ENCODE measurements at places on chromosomes 4 and X.

DNA sequence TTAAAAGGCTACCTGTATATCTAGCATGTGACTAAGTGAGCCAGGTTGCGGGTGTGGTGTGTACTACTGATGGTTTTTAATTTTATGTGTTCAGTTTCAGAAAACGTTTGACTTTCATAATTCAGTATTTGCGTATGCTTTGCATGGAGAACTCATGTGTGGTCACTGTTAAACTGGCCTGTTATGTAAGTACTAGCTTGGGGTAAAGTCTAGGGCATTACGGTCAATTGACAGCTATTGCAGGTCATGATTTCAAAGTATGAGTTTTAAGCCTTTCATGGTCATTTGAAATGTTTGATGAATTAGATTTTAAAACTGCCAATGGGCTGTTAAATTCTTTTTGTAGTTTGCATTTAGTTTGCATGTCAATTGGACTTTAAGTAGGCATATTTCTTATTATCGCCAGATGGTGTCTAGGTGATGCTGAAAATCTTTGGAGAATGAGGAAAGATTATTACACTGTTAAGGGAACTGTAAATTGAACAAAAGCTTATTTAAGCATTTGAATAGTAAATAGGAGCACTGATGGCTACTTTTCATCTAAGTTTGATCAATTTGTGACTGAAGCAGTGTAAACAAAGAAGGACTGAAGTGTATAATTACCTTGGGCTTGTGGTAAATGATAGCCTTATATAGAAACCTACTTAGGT, 563.4 kb downstream of the DACH2 start:
- DNase-seq: no peak

DNA sequence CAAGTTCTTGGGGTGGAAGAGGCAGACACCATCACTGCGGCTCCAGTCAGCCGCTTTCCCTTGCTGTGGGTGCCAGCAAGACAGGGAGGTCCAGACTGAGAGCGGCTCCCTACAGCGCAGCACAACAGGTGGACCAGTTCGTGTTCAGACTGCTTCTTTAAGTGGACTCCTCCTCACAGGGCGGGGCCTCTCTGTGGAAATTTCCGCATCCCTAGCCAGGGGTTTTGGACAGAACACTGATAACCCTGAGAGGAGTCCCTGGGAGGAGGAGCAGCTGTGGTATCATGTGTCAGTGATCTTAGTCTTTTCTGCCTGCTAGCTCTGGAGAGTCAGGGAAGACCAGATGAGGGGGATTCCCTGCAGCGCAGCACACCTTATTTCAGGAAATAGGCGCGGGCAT, 48.5 kb downstream of the MAGEC2 start:
- no peak for DNase-seq

DNA sequence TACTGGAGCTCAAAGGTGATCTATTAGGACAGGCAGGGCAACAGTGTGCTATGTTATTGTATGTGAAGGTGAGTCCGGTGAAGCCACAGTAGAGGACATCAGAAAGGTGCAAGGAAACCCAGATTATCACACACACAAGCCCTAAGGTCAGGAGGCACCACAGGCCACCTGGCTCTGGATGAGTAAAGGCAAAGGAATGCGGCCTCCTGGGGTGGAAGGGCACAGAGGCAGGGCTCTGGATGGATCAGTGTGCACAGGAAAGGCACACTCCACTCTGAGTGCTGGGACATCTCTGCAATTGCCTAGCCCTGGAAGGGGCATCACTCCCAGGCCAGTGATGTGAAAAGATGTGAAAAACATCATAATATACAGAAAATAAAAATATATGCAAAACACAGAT, 683.5 kb downstream of the TRIML1 start:
- DNase-seq: no peak

GRCh38 chr4:163991298-163991865, 496.9 kb downstream of the TMA16 start:
- no peak for DNase-seq

DNA sequence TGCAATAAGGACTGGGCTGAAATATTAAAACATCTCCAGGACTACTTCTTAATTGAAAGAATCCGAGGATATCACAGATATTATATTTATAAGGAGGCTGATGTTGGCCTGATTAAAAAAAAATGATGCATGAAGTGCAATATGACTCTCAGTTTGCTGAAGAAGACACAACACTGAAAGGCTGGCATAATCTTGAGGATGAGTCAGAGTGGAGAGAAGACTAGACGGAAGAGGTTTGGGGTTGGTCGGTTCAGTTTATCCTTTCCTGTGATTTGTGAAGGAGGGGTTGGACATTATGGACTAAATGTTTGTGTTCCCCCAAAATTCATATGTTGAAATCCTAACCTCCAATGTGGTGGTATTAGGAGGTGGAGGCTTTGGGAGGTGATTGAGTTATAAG, 170.3 kb downstream of the CORIN start:
- DNase-seq: no peak

DNA sequence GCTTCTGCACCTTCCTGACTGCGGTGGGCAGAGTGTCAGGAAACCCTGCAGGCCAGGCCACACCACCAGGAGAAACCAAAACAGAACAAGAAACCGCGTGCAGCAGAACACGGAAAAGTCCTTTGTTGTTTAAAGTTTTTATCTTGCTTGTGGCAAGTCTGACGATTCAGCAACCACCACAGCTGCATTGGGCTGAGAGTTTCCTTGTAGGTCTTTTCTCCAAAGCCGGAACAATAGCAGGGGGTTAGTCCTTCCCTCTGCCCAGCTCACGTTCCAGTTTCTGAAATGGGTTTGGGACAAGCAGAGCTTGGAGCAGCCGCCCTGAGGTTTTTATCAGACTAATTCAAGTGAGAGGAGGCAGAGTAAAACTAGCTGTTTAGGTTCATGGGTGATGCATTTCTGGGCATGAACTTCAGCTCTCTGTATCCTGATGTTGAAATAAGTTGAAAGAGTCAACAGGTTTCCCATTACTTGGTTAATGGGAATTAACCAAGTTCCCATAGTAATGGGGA, 216.9 kb downstream of the PTTG2 start:
- DNase-seq: no peak

GRCh38 chrX:38374431-38374830, 22.0 kb downstream of the OTC start:
- no peak for DNase-seq

GRCh38 chr4:155828628-155829027, 37.4 kb downstream of the ASIC5 start:
- DNase-seq: no peak

GRCh38 chr4:130855533-130855932, 1759.6 kb downstream of the C4orf33 start:
- DNase-seq: no peak

- DNase-seq: no peak
Measured at GRCh38 chr4:145625677-145626622, 6.8 kb downstream of the MMAA start.

DNA sequence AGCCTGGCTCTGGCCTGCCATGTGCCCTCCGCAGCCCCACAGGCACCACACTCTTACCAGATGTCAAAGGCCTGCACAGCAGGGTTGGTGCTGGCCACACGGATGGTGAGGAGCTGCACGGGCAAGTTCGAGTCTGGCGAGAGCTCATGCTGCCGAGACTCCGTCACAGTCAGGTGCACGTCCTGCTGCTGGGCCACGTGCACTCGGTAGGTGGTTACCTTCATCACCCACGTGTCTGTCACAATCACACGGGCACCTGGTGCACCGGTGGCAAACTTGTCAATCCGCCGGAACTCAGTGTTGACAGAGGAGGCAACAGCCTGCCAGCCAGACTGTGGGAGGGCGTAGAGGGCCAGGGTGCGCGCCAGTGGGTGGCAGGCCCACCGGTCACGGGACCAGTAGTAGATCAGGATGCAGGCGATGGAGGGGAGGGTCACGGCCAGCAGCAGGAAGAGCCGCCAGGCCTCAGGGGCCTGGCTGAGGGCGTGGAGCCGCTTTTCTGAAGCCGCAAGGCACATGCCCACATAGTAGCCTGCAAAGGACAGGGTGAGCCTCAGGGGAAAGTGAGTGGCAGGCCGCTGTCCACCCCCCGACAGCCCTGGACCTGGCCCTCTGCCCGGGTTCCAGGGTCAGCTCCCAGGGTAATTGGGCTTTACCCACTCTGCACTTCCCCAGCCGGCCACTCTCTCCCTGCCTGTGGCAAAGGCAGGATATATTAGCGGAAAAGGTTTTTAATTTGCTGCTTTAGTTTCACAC, 2.9 kb downstream of the TMEM129 start:
- DNase-seq: no peak

GRCh38 chr4:173414456-173414855, 15.5 kb upstream of the SCRG1 start:
- DNase-seq: no peak

DNA sequence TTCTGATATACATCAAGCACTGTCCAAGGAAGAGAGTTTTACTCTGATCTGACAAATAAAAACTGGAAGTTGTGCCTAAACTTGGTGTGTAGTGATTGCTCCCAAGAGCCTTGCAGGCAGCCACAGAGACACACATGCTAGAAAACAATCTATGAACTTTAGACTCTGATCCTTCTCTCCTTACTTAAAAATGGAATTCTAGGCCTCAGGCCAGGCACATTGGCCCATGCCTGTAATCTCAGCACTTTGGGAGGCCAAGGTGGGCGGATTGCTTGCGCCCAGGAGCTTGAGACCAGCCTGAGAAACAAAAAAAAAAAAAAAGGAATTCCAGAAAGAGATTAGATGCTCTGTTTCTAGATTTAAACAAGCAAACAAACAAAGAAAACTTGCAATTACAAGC, 45.6 kb upstream of the S100G start:
- no peak for DNase-seq

DNA sequence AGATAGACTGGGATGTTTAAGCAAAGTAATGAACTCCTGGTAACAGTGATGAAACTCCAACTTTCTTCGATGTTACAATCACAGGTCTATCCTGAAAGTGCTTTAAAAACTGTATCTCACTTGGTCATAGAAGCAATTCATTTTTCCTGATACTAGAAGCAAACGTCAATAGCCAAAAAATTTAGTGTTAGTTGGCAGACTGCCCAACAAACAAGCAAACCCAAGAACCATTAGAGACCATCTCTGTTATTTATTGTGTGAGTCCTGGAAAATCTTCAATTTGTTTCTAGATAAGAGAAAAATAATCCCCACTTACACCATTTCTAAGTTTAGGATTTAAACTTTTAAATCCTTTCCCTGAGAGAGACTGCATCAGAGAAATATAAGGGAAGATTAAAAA, 553.9 kb downstream of the INPP4B start:
- no peak for DNase-seq

DNA sequence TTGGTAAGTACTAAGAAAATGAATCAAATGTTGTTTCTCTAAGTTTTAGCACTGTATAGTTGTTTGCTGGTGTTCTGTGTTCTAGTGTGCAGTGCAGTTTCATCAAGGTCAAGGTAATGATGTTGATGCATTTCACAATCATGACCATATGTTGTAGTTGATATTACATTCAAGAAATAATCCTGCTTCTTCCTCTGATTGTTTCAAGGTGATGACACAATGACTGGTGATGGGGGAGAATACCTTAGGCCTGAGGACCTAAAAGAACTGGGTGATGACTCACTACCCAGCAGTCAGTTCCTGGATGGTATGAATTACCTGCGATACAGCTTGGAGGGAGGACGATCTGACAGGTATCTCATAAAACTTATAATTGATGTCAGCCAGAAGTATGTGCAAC, 261.6 kb downstream of the ANK2 start:
- no peak for DNase-seq

All from urinary bladder (tissue), 4 donors.